A549 (cell line): ENCODE measurements at places on chromosomes 5 and 9.

- DNase-seq, result no peak
Observed at GRCh38 chr5:133845271-133845670, 123.2 kb downstream of the C5orf15 start.

DNA sequence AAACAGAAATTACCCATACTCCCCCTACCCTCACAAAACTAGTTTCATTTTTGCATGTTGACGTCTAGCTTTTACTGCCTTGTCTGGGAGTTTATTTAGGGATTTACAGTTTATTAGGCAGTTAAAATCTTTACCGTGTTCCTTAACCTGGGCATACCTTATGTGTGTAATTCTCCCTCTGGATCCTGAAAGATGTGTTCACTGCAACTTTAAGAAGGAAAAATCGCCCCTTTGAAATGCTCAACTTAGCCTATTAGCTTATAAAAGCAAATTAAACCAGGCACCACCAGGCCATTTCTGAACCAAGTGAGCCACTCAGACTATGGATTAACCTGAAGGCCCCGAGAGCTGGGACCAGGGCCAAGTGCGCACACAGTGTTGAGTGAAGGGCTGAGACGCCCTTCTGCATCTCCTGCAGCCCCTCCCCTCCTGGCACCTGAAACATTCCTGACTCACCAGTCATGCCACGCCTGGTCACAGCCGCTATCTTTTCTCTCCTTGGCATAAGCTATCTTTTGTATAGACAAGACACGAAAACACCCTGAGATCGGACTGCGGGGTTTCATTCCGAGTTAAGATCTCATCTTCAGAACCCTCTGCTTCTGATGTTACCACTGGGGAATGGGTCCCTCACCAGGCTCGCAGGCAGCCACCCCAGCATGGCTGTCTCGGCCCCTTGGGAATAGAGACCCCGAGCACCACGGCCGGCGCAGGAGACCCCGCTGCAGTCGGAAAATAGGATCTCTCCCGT is 111.9 kb downstream of the ROR2 start:
- DNase-seq, result peak; percentile 18

DNA sequence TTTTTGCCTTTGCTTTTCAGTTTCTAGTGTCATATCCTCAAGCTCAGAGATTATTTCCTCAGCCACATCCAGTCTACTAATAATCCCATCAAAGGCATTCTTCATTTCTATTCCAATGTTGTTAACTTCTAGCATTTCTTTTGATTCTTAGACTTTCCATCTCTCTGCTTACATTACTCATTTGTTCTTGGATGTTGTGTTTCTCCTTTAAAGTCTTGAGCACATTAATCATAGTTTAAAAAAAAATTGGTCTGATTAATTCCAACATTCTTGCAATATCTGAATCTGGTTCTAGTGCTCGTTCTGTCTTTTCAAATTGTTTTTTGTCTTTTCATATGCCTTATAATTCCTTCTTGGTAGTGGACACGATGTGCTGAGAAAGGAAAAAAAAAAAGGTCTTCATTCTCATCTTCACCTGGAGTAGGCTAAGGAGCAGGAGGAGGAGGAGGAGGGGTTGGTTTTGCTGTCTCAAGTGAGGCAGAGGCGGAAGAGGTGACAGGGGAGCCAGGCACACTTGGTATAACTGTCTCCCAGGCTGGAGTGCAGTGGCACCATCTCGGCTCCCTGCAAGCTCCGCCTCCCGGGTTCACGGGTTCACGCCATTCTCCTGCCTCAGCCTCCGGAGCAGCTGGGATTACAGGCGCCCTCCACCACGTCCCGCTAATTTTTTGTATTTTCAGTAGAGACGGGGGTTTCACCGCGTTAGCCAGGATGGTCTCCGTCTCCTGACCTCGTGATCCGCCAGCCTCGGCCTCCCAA is 16.3 kb downstream of the PRXL2C start:
- no peak for DNase-seq

DNA sequence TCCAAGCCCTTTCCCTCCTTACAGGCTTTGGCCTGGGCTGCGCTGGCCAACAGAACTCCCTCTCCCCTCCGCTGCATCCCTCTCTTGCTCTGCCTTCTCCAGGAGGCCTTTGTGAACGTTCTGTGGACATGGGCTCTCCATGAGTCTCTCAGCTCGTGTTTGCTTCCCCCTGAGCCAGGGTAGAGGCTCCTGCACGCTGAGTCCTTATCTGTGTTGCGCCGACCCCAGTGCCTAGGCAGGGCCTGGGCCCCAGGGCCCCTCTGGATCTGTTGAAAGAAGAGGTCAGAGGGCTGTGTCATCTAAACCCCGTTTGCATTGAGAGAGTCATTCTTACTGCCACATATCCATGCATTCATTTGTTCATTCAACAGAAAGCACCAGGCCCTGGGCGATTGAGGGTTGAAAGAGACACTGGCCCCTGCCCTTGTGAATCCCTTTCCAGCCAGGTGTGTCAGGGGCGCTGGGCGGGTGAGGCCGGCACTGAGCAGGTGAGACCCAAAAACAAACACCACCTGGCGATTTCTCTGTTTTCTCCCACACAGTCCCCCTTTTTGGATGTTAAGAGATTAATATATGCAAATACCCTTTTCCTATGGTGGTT is 111.2 kb upstream of the IER5L start:
- DNase-seq, result no peak

DNA sequence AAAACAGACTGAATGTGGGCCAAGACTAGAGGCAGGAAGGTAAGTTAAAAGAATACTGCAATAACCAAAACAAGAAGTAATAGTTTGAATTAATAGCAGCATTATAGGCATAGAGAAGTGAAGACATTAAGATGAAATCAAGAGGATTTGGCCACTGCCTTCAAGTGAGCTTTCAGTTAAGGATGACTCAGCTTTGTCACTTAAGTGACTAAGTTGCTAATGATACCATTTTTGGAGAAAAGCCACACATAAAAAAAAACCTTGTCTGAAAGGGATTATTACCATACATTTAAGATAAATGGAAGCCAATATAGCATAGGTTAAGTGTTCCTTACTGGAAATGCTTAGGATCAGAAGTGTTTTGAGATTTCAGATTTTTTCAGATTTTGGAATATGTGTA is 57.0 kb downstream of the ECPAS start:
- peak; percentile 47 for DNase-seq

DNA sequence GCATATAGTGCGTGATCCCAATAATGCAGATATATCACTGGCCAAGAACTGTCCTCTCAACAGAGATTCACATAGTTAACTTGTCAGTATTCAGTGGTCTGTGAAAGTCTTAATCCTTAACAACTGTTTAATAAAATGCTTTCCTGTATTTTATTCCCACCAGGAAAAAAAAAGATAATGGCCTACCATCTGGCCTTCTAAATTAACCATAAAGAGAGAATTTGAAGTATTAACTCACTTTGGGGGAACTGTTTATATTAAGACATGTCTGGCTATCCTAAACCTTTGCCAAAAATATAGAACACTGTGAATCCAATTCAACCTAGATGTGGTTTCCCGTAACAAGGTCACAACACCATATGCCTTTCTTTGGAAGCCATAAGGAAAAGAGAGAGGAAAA is 818 bp upstream of the FREM1 start:
- DNase-seq, result no peak

DNA sequence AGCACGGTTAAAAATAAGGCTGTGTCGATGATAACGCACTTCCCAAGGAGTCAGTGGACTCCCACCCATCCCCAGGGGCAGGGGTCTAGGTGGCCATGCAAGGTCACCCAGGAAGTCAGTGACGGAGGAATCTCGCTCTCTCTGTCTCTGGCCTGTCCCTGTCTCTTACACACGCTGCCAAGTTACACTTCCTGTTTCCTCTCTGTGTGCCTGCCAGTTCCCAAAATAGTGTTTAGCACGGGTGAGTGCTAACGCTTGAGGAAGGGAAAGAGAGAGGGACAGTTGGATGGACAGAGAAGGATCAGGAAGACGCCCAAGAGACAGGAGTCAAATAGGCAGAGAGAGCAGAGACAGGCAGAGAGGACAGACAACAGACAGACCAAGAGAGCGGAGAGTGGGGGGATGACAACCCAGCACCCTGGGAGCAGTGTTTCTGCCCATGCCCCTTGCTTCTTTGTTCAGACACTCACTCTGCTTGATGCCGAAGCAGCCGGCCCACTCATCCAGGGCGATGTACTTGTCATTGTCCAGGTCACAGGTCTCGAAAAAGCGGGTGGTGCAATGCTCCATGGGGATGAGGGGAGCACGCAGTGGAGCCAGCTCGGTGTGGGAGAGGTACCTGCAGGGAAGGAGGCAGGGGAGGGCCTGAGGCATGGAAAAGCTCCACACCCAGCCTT is 23.0 kb downstream of the SPARC start:
- no peak for DNase-seq

- DNase-seq, result no peak
Observed at GRCh38 chr5:116652196-116652729, 77.6 kb upstream of the SEMA6A start.

GRCh38 chr5:169011451-169011850 is 289.5 kb downstream of the SLIT3 start:
- DNase-seq, result no peak

DNA sequence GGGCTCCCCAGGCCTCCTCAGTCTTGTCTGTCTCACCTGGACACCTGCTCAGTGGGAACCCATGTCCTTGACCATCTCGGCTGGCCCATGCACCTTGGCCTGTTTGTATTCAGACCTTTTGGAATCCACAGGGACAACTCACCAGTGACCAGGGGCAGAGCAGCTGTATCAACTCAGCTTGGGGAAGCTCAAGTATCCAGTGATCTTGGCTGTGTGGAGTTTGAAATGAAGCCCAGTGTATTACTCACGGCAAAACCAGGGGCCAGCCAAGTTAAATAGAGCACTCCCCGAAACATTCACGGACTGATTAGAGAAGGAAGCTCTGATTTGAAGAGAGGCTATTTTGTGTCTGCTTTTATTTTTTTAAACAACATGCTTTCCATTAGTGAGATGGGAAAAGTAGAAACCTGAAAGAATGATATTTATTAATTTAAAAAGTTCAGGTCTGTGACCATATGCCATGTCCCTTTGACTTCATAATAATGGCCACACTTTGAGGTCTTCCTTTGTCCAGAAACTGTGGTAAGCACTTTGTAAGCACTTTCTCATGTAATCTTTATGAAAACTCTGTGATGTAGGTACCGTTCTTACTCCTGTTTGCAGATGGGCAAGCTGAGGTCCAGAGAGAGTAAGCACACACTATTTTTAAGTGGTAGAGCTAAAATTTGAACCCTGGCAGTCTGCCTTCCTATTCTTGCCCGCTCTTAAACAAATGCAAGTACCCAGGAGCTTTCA is 656.5 kb downstream of the BNC2 start:
- DNase-seq, result peak; percentile 46

GRCh38 chr9:5801739-5802113 is 31.2 kb downstream of the ERMP1 start:
- DNase-seq, result no peak

GRCh38 chr5:3602785-3603502 is 7.3 kb downstream of the IRX1 start:
- DNase-seq, result no peak

DNA sequence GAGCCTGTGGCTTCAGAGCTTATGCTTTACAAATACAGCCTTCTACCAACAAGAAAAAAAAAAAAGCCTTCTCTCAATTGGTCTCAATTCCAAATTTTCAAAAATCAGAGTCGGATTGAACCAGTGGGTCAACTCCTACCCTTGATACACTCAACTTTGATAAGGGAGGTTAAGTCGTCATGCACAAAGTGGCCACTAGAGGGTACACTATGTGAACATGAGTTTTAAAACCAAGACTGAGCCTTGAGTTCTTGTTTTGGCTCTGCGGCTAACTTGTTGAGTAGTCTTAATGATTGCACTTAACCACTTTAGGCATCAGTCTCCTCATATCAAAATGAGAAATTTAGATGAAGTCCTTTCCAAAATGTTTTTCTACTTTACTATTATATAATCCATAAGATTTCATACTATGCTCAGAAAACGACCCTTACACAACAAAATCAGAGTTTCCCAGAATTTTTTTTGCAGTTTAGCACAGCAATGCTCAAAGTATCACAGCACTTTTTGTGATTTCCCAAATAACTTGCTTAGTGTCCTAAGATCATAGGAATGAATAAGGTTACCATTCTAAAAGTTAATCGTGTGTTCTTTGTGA is 92.9 kb upstream of the MTAP start:
- DNase-seq, result peak; percentile 36

GRCh38 chr9:120383999-120384924 is 195.7 kb downstream of the CDK5RAP2 start:
- no peak for DNase-seq

DNA sequence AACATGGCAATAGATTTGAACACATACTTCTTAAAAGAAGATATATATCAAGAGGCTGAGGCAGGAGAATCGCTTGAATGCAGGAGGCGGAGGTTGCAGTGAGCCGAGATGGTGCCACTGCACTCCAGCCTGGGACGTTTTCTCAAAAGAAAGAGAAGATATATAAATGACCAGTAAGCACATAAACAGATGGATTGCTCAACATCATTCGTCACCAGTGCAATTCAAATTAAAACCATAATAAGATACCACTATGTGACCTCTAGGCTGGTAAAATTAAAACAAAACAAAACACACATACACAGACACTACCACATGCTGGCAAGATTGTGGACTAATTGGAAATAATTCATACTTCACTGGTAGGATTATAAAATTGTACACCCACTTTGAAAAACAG is 5.3 kb upstream of the TXN start:
- no peak for DNase-seq

DNA sequence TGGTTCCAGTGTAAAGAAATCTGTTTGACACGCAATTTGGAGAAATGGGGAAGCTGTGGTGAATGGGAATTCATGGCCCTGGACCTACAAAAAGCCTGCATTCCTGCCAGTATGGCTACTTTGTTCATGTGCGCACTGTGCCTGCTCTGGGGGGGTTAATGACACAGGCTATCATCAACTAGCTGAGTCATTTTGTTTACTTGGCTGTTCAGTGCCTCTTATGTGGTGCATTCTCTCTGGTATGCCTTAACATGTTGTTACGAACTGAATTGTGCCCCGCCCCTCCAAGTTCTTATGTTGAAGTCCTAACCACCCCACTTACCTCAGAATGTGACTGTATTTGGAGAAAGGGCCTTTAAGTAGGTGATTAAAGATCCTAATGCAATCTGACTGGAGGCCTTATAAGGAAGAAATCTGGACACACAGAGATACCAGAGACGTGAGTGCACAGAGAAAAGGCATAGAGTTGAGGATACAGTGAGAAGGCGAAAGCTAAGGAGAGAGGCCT is 20.4 kb upstream of the UBAP1 start:
- DNase-seq, result peak; percentile 95

DNA sequence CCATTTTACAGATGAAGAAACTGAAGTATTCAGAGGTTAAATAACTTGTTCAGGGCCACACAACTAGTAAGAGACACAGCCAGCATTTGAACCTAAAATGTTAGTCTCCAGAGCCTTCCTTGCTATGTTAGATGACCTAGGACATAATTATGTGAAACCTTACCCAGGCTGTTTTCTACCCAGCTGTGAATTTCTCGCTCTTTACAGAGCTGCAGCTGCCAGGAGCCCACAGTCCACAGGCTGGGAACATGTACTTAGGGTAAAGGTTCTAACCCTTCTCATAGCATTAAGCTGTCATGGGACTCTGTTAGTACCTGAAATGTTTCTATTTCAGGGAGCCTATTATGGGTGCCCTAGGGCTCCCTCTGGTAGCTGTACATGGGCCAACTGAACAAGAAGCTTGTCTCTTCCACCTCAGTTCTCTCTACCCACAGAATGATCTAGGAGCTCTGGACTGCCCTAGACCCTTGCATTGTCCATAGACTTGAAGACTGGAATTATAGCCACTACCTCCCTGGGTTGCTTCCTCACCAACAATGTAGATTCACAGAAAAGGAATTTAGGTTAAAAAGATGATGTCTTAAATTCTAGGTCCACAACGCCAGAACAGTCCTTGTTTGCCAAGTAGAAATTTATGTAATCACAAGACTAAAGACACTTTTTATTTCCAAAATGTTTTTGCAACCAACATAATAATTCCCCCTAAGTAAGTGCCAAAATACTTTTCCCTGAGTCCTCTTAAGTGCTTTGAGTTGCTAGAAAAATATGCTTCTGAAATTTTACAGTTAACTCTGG is 262.9 kb downstream of the PIK3R1 start:
- DNase-seq, result no peak
